ENCODE measurements at places on chromosomes 7 and 10. TPM values are rescaled to one million over a fixed set of nuclear protein-coding genes. Genes with fewer than 3 reads are reported as not detected.

HKDC1 gene
- total RNA-seq = not detected

MLXIPL gene
- 32.3 TPM for total RNA-seq

MSMB gene
- not detected for total RNA-seq

CLRN3 gene
- not detected for total RNA-seq

ST8SIA6 gene
- total RNA-seq = 1.2 TPM

C7orf33 gene
- total RNA-seq = not detected

CCL24 gene
- not detected for total RNA-seq

COX15 gene
- total RNA-seq = 42.7 TPM

HOXA7 gene
- total RNA-seq = 5.3 TPM

SPACDR gene
- not detected for total RNA-seq

DIP2C gene
- total RNA-seq = 32.0 TPM

MOSPD3 gene
- total RNA-seq = 6.4 TPM

FAM25G gene
- total RNA-seq = not detected

TAS2R5 gene
- 0.66 TPM for total RNA-seq

RET gene
- total RNA-seq = 0.60 TPM

HOXA6 gene
- total RNA-seq = 3.7 TPM

KCNH2 gene
- total RNA-seq = 0.39 TPM

GRCh38 chr7:26188206-26188956 is 12.2 kb downstream of the HNRNPA2B1 start:
- DNase-seq = no peak

GRCh38 chr10:87668324-87669074 is 8.8 kb downstream of the PAPSS2 start:
- DNase-seq = no peak

GRCh38 chr7:117686311-117686935 is 186.8 kb downstream of the CTTNBP2 start:
- no peak for DNase-seq

DNA sequence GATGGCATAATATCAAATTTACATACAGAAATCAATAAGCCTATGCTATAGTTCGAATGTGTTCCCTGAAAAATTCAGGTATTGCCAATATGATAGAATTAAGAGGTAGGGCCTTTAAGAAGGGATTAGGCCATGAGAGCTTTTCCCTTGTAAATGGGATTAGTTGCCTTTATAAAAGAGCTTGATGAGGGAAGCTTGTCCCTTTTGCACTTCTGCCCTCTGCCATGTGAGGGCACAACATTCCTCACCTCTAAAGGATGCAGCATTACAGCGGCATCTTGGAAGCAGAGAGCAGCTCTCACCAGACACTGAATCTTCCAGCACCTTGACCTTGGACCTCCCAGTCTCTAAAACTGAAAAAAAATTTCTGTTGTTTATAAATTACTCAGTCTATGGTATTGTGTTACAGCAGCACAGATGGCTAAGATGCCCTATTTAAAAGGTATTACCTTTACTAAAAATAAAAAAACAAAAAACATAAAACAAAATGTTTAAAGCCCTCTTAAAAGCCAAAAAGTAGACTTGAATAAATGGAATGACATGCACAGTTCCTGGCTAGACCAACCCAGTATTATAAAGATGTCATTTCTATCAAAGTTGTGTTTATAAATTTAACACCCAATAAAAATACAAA is 909.6 kb downstream of the REEP3 start:
- no peak for DNase-seq

DNA sequence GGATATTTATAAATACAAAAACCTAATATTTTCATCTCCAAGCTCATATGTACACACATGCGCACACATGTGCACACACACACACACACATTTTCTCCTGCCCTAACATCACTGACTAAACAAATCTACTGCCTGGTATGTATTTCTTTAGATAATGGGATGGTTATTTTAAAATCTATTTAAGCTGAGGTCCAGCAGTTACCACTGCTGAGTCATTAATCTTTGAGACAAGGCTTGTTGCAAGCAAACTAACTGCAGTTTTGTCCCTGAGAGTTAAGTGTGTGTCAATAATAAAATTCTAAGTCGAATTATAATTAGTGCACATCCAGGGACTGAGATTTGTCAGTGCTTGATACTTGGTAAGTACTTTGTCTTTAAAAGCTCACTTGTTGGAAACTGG is 135.1 kb downstream of the VPS50 start:
- no peak for DNase-seq

DNA sequence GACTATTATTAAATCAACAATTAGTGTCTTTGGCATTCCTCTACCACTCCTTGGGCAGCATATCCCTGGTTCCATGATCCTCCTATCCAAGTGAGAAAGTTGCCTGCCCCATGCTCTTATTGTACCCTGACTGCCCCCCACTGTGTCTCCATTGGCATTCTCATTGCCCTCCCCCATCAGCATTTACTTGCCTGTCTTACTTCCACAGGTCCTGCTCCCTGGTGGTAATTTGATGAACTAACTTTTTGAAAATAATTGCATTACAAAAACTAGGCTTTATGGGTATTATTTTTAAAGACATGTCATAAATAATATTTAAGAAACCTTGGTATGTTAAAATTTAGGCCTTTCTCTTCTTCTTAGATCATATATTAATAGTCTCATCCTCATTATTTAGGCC is 346.4 kb downstream of the PCLO start:
- DNase-seq = no peak

DNA sequence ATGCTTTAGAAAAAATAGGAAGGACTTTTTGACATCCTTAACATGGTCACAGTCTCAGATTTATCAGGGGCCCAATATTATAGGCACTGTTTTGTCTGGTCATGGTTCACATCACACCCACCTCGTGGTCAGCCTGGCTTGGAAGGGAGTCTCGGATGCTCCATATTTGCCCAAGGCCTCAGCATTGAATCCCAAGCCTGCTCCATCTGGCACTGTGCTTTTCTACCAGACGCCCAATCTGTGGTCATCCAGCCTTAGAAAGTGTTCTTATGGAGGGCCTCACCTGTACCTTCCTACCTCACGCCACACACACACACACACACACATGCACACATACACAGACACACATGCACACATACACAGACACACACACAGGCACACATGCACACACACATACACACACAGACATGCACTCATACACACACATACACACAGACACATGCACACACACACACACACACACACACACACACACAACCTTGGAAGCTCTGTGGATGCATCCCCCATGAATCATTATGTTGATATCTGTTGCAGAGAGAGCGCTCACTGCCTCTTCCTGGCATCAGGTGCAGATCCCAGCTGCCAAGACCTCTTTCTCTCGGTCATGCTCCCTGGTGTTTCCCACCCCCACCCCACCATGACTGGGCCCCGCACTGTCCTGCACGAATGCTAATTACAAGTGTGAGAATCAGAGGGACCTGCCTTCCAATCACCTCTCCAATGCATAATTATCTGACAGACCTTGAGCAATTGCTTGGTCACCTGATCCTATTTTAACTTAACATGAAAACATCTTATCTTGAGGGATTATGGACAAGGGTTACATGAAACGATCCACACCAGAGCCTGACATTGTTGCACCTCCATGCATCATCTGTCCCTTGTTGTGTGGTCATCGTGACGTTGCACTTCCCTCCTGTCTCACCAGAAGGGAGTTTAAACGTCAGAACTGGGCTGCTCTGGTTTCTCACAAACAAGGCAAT is 122.7 kb upstream of the TMEM72 start:
- no peak for DNase-seq

DNA sequence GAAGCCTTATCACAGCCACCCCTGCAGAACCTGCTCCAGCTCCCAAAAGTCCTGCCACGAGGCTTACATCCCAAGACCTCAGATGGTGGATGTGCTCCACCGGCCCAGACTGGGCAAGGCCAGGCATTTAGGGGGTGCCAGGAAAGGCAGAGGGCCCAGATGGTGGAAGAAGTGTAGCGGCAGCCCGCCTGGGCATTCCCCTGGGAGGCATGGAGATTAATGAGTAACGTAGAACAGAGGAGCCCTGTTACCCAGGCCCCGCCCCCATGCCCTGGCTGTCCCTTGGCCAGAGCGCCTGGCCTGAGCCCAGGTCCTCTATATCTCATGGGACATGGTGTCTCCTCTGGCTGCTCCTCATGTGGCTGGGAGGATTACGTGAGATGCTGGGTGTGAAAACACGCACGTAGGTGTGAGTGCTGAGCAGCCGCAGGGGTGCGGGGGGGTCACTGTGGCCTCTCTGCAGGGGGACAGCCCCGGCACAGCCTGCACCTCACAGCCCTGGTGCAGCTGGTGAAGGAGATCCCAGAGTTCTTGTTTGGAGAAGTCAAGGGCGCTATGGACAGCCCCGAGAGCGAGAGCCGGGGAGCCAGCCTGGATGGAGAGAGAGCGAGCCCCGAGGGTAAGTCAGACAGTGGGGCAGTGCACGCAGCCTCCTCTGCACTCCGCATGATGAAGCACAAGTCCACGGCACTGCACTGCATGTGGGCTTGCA is 52.9 kb downstream of the ZNF467 start:
- DNase-seq = peak; percentile 77

DNA sequence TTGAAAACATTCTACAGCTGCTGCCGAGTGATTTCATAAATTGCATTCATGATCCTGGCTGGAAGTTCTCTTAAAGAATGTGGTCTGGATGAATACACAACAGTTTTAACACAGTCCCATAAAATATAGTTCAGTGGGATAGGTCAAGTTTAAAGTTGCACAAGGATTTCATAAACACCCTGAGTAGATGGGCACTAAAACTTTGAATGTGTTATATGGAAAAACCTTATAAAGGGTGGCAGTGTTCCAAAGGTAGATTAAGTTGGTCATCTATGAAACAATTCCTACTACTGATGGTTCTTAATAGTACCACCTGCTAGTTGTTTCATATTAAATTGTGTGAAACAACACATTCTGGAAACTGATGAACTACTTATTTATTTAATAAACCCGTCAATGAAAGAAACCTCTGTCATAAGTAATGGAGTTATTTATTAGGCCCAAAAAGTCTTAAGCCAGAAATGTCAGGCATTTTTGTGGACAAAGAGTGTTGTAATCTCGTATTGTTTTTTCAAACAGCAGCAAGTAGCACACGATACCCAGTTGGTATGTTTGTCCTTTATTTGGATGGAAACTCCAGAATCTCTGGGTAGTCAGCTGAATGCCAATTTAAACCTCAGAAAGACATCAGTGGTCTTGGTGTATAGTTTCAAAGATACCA is 14.3 kb upstream of the RPA3 start:
- no peak for DNase-seq

GRCh38 chr10:60236869-60237524 is 152.7 kb downstream of the ANK3 start:
- DNase-seq = peak; percentile 51

- DNase-seq = no peak
These were observed 209.1 kb upstream of the VWC2 start for GRCh38 chr7:49564379-49564714.

GRCh38 chr10:133154411-133154810 is 5.6 kb upstream of the KNDC1 start:
- DNase-seq = no peak

- DNase-seq = no peak
These were observed 50.3 kb downstream of the GUSB start for GRCh38 chr7:65931685-65932084.

GRCh38 chr7:140625908-140626868 is 14.4 kb downstream of the DENND2A start:
- DNase-seq = peak; percentile 93

DNA sequence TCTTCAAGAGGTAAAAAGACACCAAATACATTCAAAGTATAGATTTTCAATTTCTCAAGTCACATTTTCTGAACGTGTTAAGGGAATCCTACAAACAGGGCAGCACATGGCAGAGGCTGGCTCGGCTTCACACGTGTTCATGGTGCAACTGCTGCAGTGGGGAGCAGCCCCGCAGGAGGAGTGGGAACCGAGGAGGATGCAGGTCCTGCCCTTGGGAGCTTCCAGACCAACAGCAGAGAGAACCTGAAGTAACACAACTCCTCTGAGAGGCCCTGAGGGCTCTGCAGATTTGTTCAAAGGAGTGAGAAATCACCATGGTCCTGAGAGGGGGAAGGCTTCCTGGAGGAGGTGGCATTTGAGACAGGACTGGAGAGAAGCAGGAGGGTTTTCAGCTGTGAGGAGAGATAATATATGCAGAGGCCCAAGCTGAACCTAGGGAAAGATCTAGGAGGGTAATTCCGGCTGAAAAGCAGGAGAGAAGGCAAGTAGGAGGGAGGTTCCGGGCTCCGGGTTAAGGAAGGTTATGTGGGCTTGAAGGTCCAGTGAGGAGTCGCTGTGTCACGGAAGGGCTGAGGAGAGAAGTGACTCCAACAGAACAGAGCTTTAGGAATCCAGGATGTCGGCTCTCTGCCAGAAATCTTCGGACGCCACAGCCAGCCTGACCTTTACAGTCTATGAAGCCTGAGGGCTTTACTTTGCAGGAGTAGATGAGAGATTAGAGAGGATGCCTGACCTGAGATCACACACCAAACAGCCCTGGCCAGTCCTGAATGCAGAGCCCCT is 77.5 kb downstream of the GPR26 start:
- DNase-seq = no peak

- peak; percentile 58 for DNase-seq
These were observed 182.4 kb downstream of the PLXNA4 start for GRCh38 chr7:132393789-132394261.

GRCh38 chr10:130301021-130301892 is 165.1 kb downstream of the GLRX3 start:
- DNase-seq = no peak

DNA sequence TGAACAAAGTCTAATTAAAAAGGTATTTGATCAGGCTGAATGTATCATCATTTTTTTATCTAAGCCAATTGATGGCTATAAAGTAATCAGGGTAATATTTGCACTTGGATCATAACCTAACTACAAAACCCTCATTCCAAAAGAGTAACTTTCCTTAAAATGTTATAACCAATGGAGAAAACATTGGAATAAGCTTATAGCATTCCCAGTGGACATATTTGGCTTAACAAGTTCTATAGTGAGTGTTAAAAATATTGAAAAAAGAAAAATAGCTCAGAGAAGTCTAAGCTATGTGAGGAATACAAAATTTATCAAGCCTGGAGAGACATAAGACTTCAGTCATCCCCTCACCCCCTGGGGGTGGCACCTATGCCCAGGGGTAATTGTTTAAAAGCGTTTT is 358.8 kb downstream of the LRRTM3 start:
- DNase-seq = no peak

GRCh38 chr10:71379118-71379766 is 17.5 kb upstream of the CDH23 start:
- DNase-seq = no peak

DNA sequence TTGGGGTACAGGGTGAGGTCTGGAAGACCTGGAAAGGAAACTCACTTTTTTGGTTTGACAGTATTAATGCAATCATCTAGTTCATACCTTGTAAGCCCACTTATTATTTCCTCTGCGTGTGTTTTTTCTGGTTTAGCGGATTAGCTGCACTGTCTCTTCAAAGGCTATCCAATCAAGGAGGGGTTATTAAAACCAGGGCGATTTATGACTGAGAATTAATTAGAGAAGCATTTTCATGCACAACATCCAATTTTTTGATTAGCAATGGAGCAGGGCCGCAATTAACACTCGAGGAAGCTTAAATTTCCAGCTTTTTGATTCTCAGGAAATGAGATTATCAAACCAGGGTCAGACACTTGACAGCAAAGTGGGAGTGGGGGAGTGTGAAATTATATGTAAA is 248.9 kb downstream of the EXOC4 start:
- DNase-seq = no peak

Data from psoas muscle (tissue), 8 donors.